ENCODE measurements at places on chromosomes 13 and 19. TPM values are rescaled to one million over a fixed set of nuclear protein-coding genes. Genes with fewer than 3 reads are reported as not detected.

- no peak for DNase-seq
These were observed 36.5 kb downstream of the GTF2F2 start for GRCh38 chr13:45156565-45157361.

Gene LILRA5
- total RNA-seq: not detected

- no peak for DNase-seq
These were observed 265.8 kb downstream of the OXGR1 start for GRCh38 chr13:96728463-96728862.

- no peak for DNase-seq
These were observed 5.2 kb downstream of the SLC25A42 start for GRCh38 chr19:19068659-19069654.

GRCh38 chr13:34265046-34265679 lies 447.2 kb downstream of the RFC3 start:
- DNase-seq: no peak

Data from activated CD4-positive, alpha-beta T cell treated with anti-CD3 and anti-CD28 coated beads for 36 hours (primary cell).